ENCODE measurements at places on chromosomes 3 and 15.
A peak's percentile ranks its signal among the peaks of the same experiment; 100 is the strongest.

DNA sequence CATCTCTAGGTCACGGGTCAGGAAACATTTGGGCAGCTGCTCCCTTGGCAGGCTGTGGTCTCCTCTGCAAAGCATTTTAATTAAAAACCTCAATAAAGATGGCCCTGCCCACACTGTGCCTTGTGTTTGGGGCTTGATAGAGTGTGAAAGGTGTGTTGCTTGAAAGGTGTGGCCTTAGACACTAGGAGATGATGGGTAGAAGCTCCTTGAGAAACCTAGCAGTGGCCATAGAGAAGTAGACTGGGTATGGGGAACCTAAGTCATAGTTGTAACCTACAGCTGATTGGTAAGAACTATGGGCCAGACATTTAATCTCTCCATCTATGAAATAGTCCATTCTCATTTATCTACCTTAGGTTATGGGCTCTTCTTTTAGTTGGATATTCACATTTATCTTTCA, 3.3 kb downstream of the JAGN1 start:
- no peak for DNase-seq

GRCh38 chr3:53160660-53161449, at the start of gene PRKCD:
TSS of gene PRKCD (plus strand) at chr3:53161209. CDS start at chr3:53178423, 17,214 bp downstream.
- DNase-seq: peak; percentile 96

DNA sequence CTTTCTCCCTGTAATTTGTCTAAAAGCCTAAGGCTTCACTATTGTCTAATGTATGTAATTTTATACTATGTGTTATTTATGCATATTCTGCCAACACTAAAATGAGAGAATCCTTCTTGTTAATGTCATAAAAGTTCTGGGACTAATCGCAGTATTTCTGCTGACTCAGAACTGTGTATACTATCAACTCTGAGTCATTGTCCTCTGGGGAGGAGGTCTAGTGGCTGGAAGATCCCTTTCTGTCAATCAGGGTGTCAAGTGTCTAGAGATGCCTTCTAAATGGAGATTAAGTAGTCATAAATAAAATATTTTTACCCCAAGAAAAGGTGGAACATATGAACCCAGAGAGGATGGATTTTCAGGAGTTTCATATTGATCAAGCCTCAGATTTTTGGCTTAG, 473.4 kb downstream of the AGBL1 start:
- DNase-seq: no peak

DNA sequence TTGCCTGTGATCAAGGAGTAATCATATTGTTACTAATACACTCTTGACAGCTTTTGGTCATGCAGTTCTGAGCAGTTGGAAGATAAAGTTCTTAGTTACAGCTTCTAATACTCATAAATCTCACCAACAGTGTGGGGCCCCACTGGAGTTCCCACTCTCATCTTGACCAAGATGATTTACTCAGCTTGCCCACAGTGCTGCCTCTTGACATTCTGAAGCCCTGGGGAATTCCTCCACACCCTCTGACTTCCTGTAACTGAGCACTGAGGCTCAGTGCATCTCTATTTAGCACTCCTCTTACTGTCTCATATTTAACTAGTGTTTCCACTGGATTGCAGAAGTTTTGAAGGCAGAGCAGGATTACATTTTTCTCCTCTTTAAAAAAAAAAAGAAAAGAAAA, 1.9 kb upstream of the ARL6IP5 start:
- DNase-seq: no peak

- no peak for DNase-seq
These were observed 29.7 kb downstream of the CACNA2D2 start for GRCh38 chr3:50473768-50474167.

DNA sequence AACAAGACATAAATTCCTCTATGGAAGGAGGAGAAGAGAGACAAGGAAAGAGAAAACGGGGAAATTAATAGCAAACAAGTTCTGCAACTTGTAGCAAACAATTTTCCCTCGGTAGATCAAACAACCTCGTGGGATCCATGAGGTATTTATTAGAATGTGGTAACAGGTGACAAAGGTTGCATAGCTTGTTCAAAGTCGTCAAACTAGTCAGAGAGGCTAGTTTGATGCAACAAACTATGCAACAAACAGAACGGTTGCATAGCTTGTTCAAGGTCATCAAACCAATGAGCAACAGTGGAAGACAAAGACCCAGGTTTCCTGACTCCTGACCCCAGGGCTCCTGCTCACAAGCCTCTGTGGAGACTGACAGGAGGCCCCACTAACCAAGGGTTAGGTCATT, 20.7 kb downstream of the MB21D2 start:
- DNase-seq: no peak

GRCh38 chr3:58646503-58646902, 20.1 kb downstream of the FAM3D start:
- DNase-seq: no peak

DNA sequence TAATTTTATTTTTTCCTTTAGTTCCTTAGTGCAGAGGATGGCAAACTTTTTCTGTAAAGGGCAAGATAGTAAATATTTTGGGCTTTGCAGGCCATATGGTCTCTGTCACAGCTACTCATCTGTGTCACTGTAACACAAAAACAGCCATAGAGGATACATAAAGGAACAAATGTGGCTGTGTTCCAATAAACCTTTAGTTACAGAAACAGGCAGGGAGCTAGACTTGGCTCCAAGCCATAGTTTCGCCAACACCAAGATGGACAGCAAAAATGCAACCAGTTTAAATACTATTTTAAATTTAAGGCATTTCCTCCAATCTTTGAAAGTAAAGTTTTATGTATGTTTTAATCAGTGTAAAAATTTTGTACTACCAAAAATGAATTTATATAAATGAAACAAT, 753.4 kb downstream of the FHIT start:
- DNase-seq: no peak

DNA sequence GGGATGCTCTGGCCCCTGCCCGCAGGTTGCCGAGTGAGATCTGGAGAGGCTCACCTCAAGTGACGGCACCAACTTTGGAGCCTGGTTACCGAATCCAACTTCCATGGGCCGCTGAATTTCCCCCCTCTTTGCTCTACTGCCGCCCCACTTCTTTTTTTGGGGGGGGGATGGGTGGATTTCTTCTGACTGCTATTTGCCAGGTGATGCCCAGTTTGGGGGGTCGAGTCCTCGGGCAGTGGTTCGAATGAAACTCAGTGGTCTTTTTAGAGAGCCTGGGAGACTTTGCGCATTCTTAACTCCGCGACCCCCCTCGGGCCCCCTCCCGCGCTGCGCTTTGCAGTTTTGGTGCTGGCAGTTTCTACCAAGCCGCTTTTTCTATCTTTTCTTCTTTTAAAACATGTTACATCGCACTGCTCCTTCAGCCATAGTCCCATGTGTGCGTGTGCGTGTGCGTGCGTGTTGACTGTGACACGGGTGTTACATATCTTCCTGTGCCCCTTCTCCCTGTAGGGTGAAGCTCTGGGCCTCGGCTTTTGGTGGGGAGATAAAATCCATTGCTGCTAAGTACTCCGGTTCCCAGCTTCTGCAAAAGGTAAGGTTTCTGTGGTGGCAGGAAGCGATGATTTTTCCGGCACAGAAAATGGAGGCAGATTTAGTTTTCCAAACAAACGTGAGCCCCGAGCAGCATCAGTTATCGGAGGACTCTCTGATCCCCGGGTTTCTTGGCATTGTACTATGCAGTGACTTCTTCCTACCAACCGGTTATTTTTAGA, 837 bp downstream of the CACNA2D3 start:
- no peak for DNase-seq

- no peak for DNase-seq
These were observed 63.2 kb downstream of the XXYLT1 start for GRCh38 chr3:195207731-195208130.

DNA sequence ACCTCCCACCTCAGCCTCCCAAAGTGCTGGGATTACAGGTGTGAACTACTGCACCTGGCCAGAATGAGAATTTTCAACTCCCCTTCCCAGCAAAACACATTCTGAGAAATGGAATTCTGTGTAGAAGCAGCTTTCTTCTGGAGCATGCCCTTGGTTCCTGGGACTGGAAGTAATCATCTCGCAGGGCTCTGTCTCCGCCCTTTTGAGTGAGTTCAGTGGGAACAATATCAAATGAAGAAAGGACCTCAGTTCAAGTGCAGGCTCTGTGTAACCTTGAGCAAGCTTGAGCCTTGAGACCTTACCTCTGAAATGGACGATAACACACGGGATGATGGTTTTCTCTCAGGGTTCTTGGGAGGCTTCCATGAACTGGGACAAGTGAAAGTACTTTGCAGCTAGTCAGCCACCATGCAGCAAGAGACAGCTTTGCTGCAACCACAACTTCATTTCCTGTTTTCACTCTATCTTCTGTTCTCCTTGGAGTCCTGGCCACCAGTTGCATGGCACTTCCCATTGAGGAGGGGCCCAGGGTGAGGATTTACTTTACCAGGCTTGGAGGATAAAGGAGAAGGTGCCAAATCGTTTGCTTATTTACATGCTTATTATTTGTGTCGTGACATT, 35.7 kb upstream of the IGF1R start:
- DNase-seq: no peak

GRCh38 chr15:62888623-62889022, 153.9 kb upstream of the TPM1 start:
- no peak for DNase-seq

DNA sequence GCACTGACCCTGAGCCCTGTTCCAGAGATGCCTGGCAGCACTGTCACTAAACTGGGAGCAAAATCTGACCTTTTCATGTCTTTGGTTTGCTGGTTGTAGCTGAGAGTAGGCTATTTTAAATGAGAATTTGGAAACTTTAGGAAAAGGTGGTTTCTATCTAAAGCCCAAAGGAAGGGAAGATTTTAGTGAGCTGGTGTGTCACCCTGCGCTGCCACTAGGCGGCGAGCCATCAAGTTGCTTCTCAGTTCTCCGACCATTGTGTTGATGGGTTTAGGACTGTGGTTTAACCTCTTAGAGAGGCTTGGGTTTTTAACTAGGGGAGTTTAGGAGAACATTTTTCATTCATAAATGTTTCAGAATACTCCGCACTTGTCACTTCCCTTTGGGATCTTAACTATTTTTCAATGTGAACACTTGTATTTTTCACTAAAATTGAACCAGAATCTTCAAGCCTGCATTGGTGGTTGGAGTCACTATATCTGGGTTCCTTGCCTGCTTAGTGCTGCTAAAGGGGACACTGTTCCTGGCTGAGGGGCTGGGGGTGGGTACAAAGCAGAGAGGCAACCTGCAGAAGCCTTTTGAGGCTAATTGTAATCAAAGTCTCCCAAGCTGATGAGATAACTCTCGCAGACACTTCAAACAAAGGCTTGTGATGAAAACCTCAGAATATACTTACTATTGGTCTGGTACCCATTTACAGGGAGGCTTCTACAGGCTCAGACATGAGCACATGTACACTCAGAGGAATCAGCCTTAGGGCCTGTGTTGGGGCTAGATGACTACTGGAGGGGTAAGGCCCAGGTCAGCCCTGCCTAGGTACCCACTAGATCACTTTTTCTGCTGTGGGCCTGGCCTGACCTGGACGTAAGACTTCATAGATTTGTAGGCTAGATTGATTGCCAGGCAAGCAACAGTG, 16.8 kb downstream of the EXOSC7 start:
- DNase-seq: peak; percentile 28

GRCh38 chr3:47645551-47645950, 66.9 kb upstream of the CSPG5 start:
- DNase-seq: no peak

- DNase-seq: no peak
These were observed 22.1 kb downstream of the AGBL1 start for GRCh38 chr15:86101818-86102217.

DNA sequence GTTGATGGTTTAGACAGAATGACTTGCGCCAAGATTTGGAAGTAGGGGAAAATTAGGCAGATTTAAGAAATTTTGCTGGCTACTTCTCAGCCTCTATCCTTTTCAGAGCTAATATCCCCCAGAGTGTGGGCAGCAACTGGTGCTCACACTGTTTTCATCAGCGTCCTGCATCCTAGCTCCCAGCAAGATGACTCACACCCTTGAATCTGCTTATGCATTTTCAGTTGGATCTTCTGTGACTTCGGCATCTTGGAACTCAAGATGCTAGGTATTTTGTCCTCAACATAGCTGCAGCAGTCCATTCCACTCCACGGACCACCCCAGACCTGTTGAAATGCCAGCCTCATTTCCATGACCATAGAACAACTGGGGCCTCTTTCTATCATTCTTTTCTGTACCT, 336.1 kb upstream of the NR2F2 start:
- DNase-seq: peak; percentile 13

DNA sequence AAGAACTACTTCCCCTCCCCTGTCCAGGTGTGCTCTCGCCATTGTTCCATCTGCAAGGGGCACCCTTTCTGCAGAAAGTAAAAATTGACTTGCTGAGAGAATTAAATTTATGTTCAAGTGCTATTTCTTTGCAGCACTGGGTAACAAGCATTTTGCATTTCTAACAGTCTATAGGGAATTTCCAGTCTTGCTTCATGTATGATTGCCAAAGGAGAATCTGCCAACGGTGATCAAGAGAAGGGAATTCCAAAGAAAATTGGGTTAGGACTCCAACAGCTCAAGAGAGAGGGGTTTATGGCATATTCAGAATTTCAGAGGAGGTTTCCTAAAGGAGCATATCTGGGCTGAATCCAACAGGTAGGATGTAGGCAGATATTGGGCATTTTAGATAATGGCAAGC, 136.7 kb upstream of the WNT5A start:
- DNase-seq: no peak

DNA sequence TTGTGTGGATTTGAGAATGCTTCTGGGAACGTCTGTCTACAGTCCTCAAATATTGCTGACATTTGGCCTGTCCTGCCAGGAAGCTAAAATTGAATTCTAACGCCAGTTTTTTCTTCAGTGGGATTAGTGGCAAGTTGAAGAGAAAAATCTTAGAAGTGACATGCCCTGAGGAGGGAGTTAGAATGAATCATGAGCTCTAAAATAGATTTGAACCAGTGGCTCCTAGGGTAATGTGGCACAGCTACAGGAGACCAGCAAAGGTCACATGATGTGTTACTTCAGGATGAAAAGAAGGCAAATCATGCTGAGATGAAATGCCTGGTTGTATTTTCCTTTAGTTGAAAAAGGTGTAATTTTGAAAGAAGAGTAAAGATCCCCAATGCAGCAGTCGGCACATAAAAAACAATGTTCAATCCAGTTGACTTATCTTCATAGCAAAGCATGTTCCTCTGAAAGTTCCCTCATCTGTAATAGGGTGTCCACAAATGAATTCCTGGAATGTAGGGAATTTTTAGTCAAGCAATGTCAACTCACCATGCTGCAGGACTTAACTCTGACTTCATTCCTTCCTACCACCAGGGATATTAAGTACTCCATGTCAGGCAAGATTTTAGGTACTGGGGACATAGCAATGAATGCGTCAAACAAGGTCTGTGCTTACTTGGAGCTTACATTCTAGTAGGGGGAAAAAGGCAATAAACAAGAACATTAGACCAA, 171.6 kb downstream of the CADPS start:
- DNase-seq: no peak

- peak; percentile 78 for DNase-seq
These were observed 207.1 kb downstream of the TBC1D2B start for GRCh38 chr15:77870195-77871065.

DNA sequence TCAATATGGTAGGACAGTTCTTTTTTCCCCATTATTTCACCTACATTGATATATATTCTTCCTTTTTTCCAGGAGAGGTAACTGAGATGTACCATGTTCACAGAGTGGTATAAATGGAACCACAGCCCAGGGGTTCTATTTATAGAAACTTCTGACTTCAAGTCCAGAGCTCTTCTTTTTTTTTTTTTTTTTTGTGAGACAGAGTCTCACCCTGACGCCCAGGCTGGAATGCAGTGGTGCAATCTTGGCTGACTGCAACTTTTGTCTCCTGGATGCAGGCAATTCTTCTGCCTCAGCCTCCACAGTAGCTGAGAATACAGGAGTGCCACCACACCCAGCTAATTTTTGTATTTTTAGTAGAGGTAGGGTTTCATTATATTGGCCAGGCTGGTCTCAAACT, 267.1 kb upstream of the TPRG1 start:
- no peak for DNase-seq
